Vagina (tissue), 2 donors: ENCODE measurements at places on chromosomes 7 and 10. TPM values are rescaled to one million over a fixed set of nuclear protein-coding genes. Genes with fewer than 3 reads are reported as not detected.

Gene PSMC2
- 63.3 TPM for total RNA-seq

Gene CTBP2
- 74.4 TPM for total RNA-seq

Gene GIMAP8
- total RNA-seq, result 9.6 TPM

Gene CFAP43
- 0.25 TPM for total RNA-seq

Gene HYAL4
- 0.49 TPM for total RNA-seq

Gene AKR1C1
- total RNA-seq, result 73.7 TPM

Gene CFAP46
- total RNA-seq, result not detected

Gene PON2
- total RNA-seq, result 77.3 TPM

GRCh38 chr10:26467639-26468038 lies 29.5 kb downstream of the APBB1IP start:
- no peak for DNase-seq
- no peaks in the 10 kb centered on the region for H3K27me3 ChIP-seq
- no peaks in the 10 kb centered on the region for H3K36me3 ChIP-seq
- no peak overlapping the region for H3K27ac ChIP-seq
- H3K4me1 ChIP-seq, result no peaks in the 10 kb centered on the region

DNA sequence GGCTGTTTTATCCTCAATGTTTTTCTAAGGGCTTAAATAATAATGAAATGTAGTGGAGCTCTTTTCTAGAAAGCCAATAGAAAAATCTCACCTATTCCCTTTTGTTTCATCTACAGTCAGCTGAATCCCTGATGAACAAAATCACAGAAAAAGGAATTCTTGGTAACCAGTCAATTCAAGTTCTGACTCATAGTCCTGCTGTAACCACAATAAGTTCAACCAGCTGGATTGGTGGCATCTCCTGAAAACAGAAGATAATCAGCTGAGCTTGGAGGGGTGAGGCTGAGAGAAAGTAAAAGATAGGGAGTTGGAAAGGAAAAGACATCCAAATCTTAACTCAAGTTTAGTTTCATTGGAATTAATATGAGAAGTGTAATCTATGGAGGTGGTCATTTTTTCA lies 772.1 kb downstream of the CCSER2 start:
- no peaks in the 10 kb centered on the region for H3K27me3 ChIP-seq
- no peak for DNase-seq
- no peak overlapping the region for H3K27ac ChIP-seq

DNA sequence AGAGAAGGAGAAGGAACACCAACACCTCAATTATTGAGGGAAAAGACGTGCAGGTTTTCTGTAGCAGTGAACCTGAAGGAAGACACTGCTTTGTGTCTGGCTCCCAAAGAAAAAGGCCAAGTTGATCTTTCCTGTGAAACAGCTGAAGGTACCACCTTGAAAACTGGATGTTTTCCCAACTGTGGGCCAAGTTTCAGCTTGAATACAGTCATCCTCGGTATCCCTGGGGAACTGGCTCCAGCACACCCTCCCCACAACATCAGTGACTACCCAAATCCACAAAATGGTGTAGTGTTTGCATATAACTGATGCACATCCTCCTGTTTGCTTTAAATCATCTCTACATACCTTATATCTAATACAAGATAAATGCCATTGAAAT lies 297.0 kb upstream of the PITRM1 start:
- H3K27me3 ChIP-seq, result no peaks in the 10 kb centered on the region
- DNase-seq, result no peak
- H3K27ac ChIP-seq, result peak overlapping the region; percentile 96
- H3K36me3 ChIP-seq, result no peaks in the 10 kb centered on the region
- H3K4me1 ChIP-seq, result peaks cover 79% of the 10 kb centered on the region

DNA sequence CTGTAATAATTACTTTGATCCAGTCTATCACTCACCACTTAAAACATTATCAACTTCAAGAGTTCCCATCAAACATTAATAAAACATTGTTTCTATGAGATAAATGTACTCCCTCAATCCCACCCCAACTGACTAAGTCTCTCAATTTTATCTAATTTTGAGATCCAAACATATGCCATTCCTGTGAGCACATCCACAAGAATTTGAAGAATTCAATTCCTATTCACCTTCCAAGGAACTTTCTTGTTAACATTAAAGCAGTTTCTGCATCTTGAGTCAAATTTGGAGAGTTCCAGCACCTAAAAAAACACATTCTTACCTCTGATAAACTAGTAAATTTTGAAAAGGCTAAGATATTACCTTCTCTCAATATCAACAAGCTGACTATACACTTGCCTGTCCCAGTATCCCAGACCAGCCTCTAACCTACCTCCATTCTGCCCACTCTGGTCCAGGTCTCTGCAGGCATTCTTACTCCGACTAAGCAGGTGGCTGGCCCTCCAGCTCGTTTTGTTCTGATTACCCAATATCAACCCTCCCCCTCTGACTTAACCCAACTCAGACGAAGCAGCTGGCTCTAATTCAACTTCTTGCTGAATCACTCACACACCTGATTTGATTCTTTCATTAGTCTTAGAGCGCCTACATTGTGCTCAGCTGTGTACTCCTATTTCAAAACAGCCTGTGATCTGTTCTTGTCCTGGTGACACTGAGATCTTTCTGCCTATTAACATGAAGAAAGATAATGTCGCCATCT lies 275.2 kb downstream of the IPMK start:
- DNase-seq, result no peak
- H3K36me3 ChIP-seq, result no peaks in the 10 kb centered on the region
- no peaks in the 10 kb centered on the region for H3K4me1 ChIP-seq
- no peaks in the 10 kb centered on the region for H3K27me3 ChIP-seq
- no peak overlapping the region for H3K27ac ChIP-seq

DNA sequence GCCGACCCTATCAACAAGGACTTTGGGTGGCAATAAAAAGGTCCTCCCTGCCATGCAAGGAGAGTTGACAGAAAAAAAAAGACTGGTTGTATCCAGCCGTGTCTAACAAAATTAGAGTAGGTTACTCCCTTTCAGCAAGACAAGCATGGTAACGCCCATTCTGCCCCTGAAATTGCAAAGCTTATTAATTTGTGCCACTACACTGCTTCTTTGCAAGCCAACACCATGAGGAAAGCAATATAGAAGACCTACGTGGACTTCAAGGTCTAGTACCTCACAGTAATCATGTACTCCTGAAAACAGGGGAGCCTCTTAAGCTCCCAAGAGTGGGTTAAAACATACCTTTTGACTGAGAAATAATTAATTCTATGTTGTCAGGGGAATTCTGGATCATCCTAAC lies 90.3 kb downstream of the FRMPD2 start:
- H3K27me3 ChIP-seq, result no peaks in the 10 kb centered on the region
- no peak overlapping the region for H3K27ac ChIP-seq
- H3K4me1 ChIP-seq, result no peaks in the 10 kb centered on the region
- no peak for DNase-seq
- H3K36me3 ChIP-seq, result no peaks in the 10 kb centered on the region

DNA sequence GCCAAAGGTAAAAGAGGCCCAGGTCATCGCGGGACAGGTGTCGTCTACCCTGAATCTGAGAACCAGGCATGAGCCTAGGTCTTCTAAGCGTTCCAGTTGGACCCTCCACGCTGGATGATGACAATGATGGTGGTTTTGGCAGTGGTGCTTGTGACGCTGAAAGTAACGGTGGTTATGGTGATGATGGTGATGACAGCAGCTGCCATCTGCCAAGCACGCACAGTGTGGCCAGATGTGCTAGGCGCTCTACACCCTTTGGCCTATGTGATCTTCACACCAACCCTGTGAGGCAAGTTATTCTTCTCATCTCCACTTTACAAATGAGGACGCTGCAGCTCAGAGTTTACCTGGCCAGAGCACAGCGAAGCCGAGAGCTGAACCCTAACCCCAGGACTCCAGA lies 93.9 kb downstream of the FAM53B start:
- peak overlapping the region; percentile 75 for H3K27ac ChIP-seq
- no peak overlapping the region for H3K4me3 ChIP-seq
- no peaks in the 10 kb centered on the region for H3K36me3 ChIP-seq
- H3K27me3 ChIP-seq, result no peaks in the 10 kb centered on the region
- DNase-seq, result no peak

GRCh38 chr10:4215963-4216575 lies 431.1 kb upstream of the KLF6 start:
- no peak for DNase-seq
- no peaks in the 10 kb centered on the region for H3K36me3 ChIP-seq
- no peaks in the 10 kb centered on the region for H3K27me3 ChIP-seq
- H3K4me3 ChIP-seq, result no peak overlapping the region
- no peak overlapping the region for H3K27ac ChIP-seq

GRCh38 chr7:100430493-100431285 lies 1.1 kb downstream of the MEPCE start:
- DNase-seq, result no peak
- H3K4me3 ChIP-seq, result peak overlapping the region; percentile 90
- H3K36me3 ChIP-seq, result no peaks in the 10 kb centered on the region

DNA sequence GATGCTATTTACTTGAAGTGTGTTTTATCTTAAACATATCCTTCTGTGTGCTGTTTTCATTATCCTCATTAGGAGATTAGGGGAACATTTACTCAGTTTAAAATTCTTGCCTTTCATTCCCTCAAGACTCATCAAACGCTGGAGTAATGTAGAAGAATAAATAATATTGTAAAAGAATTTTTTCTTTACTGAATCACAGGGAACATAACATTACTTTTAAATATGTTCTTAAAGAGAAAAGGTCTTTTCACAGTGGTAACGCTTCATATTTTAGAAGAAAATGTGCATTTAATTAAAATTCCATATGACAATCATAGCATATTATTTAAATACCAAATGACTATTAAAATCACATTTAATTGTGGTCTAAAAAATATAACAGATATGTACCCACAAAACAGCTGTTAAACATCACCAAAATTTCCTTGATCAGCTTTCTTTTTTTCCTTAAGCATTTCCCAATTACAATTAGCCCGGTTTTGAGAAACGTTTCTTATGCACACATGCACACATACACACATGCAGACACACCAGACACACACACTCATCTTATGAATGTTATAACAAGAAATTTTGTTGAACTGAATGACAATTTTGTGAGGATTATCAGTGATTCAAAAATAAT lies 102.0 kb upstream of the GLI3 start:
- H3K27me3 ChIP-seq, result no peaks in the 10 kb centered on the region
- no peaks in the 10 kb centered on the region for H3K36me3 ChIP-seq
- no peaks in the 10 kb centered on the region for H3K4me1 ChIP-seq
- H3K4me3 ChIP-seq, result no peak overlapping the region
- no peak overlapping the region for H3K27ac ChIP-seq
- no peak for DNase-seq

GRCh38 chr10:122478971-122479370 lies 17.6 kb downstream of the HTRA1 start:
- H3K36me3 ChIP-seq, result no peaks in the 10 kb centered on the region
- no peak for DNase-seq
- H3K27me3 ChIP-seq, result no peaks in the 10 kb centered on the region
- H3K4me1 ChIP-seq, result peaks cover 40% of the 10 kb centered on the region
- no peak overlapping the region for H3K4me3 ChIP-seq
- H3K27ac ChIP-seq, result peak overlapping the region; percentile 39

DNA sequence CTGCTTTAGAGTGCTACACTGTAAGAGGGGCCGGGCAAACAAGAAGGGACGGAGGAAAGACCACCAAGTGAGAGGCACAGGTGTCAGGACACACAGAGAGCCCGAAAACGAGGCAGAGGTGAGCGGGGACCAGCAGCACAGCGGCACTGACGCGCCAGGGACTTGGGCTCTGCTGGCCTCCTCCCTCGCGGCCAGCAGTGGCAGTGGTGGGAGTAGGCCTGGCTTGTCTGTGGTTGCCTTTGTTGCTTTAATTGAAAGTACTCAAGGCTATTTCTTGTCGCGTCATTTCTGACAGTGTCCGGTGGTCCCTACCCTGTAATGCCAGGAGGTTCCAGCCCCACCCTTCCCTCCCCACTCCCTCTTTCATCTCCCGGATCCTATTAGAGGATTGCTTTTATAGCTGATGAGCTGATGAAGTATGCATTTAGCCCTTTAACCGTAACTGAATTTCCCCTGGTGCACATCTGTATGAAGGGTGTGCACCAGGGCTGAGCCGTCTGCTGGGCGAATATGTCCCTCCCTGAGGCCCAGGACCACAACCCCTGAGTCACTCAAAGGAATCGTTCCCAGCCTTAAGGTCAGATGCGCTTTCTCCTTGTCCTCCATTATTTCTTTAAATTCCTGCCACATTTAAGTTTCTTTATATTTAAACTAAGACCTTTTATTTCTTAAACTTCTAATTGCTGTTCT lies 39.5 kb upstream of the FAM20C start:
- H3K36me3 ChIP-seq, result no peaks in the 10 kb centered on the region
- no peak overlapping the region for H3K4me3 ChIP-seq
- H3K27me3 ChIP-seq, result no peaks in the 10 kb centered on the region
- peaks cover 10% of the 10 kb centered on the region for H3K4me1 ChIP-seq
- H3K27ac ChIP-seq, result no peak overlapping the region

DNA sequence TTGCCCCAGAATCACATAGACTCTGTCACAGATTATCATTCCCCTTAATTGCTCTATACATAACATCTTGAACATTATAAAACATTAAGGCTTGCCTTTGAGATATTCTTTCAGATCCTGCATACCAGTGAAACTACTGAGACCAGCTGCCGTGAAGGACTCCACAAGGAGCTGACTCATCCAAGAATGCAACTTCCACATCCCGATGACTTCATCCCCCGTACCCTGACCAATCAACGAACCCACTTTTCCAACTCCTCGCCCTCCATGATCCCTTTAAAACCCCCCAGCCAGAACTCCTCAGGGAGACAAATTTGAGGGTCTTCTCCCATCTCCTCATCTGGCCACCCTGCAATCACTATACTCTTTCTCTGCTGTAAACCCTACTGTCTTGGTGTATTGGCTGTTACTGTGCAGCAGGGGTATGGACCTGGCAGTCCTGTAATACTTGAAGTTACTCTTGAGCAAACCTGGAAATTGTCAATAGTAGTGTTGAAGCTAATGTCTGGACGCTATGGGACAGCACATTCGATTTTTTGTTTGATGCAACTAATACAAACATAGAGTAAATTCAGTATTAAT lies 49.8 kb downstream of the HTR5A start:
- no peaks in the 10 kb centered on the region for H3K36me3 ChIP-seq
- DNase-seq, result no peak
- H3K27ac ChIP-seq, result no peak overlapping the region
- no peak overlapping the region for H3K4me3 ChIP-seq
- no peaks in the 10 kb centered on the region for H3K27me3 ChIP-seq

GRCh38 chr10:114906981-114907380 lies 31.0 kb upstream of the TRUB1 start:
- no peaks in the 10 kb centered on the region for H3K27me3 ChIP-seq
- H3K4me3 ChIP-seq, result no peak overlapping the region
- H3K27ac ChIP-seq, result no peak overlapping the region
- no peaks in the 10 kb centered on the region for H3K4me1 ChIP-seq
- no peak for DNase-seq

- H3K36me3 ChIP-seq, result no peaks in the 10 kb centered on the region
- no peaks in the 10 kb centered on the region for H3K4me1 ChIP-seq
- H3K27ac ChIP-seq, result no peak overlapping the region
- DNase-seq, result no peak
- no peak overlapping the region for H3K4me3 ChIP-seq
- H3K27me3 ChIP-seq, result no peaks in the 10 kb centered on the region
These were observed 20.0 kb upstream of the JAZF1 start for GRCh38 chr7:28200598-28200997.

DNA sequence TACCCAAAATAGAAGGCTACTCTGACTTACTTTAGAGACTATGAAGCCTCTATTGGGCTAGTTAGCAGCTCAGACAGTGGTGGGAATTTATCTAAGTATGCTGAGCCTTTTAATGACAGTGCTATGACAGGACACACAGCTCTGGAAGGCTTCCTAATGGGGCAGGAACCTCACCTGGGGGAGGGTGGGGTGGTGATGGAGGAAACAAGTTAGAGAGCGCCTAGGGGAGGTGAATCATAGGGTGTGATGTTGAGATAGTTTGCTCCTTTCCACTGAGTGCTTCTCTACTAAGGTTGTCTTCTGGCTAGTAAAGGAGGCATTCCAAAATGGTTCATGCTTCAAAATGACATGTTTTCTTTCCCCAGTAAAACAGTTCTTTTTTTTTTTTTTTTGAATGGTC lies 42.1 kb downstream of the PPP1R9A start:
- H3K27me3 ChIP-seq, result no peaks in the 10 kb centered on the region
- H3K27ac ChIP-seq, result no peak overlapping the region
- H3K36me3 ChIP-seq, result no peaks in the 10 kb centered on the region
- H3K4me1 ChIP-seq, result no peaks in the 10 kb centered on the region
